Prostate gland (tissue), 2 donors: ENCODE measurements at places on chromosomes 16 and 17.

DNA sequence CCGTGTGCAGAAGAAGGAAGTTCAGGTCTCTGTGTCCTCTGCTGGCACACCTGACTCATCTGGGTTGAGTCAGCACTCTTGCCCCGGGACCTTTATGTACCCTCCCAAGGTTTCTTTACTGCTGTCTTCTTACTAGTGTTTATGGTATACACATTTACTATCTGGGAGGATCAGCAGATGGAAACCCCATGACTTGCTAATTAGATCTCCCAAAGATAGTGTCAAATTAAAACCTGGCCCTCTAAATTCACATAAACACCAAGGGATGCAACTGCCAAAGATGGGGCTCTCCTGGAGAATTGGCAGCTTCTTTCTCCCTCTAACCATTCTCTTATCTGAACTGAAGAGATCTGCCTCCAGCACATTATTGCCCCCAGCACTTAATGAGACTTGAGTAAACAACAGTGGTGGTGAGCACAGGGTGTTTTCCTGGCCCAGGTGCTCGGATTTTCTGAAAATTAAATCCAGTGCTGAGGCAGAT, 718.1 kb upstream of the SOX9 start:
- no peak for DNase-seq

DNA sequence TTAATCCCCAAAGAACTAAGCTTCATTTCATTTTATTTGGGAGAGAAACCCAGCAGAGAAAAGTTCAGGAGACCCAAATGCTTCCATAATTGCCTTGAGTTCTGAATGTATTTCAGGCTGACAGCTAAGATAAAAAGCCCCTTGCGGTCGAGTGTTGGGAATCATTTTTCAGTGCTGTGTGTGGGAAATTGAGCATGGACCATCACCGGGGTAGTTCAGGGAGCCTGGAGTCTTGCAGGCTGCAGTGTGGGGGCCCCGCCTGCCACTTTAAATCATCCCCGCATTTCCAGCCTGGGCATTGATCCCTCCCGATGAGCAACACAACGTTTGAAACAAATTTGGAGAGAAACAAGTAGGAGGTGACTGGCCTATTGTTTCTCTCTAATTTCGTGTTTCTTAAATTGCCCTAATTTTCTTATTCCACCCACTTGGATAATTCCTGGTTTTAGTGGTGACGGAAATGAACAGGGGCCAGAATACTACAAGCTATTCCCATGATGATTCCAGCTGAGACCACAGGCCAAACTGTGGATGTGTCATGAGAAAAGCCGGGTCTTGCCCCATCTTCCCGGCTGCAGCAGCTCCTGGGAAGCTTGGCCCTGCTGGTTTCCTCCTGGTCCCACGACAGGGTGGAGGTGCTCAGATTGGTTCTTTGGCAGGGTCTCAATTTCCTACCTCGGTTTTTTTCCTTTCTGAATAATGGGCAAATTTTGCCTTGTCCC, 75.1 kb downstream of the FOXL1 start:
- no peak for DNase-seq

GRCh38 chr17:63001689-63002394, 35.8 kb downstream of the TANC2 start:
- no peak for DNase-seq

DNA sequence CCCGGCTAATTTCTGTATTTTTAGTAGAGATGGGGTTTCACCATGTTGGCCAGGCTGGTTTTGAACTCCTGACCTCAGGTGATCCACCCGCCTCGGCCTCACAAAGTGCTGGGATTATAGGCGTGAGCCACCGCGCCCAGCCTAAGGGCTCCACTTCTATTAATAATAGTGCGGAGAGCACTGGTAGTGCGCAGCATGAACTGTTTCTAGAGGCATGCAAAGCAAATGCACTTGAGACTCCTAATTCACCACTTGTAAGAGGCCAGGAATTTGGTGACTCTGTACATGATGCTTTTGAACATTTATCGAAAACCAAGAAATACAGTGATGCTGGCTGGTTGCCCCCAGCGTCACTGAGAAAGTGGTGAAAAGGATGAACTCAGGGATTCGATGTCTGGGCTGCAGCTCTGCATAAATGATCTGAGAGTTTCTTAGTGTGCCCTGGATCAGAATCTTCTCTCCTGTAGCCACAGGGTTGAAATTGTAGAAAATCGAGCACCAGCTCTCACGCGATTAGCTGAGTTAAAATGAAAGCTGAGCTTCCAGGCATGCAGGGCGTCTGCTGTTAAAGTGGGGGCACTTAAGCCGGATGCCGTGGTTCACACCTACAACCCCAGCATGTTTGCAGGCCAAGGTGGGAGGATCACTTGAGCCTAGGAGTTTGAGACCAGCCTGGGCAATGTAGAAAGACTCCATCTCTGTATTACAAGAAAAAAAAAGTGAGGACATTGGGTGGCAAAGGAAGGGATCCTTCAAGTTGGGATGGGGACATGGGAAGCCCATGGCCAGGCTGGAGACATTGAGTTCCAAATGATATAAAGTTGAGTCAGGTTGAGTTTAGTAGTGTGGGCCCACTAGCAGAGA, 4.8 kb downstream of the RNF213 start:
- DNase-seq, result no peak

GRCh38 chr16:22782314-22782713, 31.6 kb upstream of the HS3ST2 start:
- no peak for DNase-seq

DNA sequence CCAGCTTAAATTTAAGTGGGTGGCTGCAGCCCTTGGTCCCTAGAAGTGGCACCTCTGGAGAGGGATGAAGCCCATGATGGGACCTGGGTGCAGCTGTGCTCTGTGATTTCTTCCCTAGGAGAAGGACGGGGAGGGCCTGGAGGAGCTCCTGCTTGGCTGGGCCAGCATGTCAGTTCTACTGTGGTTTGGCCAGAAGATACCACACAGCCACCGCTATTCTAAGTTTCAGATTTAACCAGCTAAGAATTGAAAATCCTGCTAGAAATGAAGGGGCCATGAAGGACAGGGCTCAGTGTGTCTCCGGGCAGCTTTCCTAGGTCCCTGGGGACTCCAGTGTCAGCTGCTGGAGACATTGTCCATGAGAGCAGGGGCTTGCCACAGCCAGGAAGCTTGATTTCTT, 9.7 kb downstream of the RAP1GAP2 start:
- DNase-seq, result no peak

GRCh38 chr17:81454473-81454872, 58.1 kb downstream of the ACTG1 start:
- no peak for DNase-seq

- no peak for DNase-seq
Measured at GRCh38 chr17:67359960-67360791, 6.2 kb downstream of the PSMD12 start.

DNA sequence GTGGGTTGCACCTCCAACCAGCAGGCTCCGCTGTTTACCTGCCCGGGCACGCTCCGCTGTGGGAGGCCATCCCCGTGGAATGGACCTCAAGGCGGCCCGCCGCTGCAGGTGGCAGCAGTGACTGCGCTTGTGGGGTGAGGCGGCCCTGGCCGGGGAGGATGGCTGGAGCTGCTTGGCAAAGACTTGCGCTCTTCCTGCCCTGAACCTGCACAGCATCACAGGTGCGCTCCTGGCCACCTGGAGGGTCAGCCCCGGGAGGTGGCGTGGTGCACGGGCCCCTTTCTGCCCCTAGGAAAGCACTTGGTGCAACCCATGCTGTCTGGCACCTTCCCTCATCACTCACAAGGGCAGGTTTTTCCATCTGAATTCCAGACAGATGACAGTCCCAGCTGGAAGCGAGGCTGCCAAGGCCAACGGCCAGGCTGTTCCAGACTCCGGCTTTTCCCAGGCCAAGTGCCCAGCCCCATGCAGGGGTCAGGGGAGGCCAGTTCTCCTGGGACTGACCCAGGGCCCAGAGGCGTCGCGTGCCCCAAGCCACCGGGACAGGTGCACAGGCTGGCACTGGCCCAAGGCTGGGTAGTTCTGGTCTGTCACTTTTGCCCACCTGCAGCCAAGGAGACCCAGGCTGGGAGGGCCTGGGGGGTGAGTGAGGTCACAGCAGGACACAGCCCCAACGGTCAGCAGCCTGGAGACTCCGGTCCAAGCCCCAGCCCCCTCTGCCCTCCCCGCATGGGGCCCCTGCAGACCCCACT, 13.3 kb downstream of the UTS2R start:
- DNase-seq, result peak; percentile 82

- no peak for DNase-seq
Measured at GRCh38 chr17:9342225-9342624, 233.4 kb downstream of the STX8 start.

DNA sequence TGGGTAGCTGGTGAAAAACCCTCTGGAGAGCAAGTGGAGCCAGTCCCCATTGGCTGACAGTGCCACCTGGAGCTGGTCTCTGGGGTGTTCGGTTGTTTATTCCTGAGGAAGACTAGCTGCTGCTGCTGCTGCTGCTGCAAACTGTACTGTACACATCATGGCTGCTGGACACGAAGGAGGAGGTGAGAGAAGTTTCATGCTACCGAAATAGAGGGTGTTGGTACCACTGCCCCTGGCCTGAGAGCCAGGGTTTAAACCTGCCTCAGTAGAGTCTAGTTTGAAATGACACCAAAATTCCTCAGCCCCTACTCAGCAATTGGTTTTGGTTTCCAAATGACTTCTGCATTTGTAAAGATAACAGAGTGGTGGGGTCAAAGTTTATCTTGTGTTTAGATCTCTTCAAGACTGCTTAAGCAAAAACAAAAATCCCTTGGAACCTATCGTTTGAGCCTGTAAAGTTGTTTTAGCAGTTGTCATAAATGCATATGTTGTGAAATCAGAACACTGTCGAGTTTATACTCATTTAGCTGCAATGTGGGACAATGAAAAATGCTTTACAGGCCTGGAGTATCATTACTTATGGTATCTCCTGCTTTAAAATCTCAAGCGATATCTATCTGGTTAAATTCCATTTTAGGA, 40.8 kb downstream of the CYB5B start:
- no peak for DNase-seq

DNA sequence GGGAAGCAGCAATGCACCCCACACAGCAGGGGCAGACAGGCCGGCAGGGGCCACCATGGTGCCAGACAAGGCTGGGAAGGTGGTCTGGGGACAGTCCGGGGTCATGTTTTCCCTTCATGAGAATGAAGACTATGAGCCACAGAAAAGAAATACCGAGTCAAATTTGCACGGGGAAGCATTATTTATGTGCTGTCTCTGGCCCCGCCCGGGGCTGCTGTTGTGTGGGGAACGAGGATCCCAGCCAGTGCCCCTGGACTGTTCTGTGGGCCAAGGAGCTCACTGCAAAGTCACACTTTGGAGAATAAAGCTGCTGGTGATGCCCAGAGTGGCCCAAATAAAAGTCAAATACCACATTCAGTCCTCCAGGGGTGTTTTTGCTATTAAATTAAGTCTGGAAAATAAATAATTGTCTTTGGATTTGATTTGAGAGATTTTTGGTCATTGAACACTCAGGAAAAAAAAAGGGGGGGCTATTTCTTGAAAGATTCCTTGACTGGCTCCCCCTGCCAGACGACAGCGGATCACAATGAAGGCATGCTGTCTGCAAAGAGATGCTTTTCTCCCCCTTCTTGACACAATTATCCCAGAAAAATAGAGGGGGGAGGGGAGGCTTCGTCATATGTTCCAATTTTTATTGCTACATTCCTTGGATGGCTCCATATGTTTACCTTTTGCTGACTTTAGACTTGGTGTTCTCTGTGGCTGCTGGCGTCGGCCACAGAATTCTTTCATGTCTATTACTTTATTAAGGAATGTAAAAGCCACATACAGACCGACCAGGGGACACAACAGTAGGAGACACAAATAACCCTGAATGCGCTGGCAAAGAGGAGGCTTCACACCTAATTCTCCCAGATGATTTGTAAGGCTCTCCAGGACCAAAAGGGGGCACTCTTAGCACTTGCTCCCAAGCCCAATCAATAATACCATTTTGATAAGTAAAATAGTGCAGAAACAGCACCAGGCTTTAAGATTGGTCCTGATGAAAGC, 27.1 kb upstream of the ANKFN1 start:
- DNase-seq, result peak; percentile 79

GRCh38 chr16:10081201-10081940, 100.9 kb downstream of the GRIN2A start:
- DNase-seq, result no peak

DNA sequence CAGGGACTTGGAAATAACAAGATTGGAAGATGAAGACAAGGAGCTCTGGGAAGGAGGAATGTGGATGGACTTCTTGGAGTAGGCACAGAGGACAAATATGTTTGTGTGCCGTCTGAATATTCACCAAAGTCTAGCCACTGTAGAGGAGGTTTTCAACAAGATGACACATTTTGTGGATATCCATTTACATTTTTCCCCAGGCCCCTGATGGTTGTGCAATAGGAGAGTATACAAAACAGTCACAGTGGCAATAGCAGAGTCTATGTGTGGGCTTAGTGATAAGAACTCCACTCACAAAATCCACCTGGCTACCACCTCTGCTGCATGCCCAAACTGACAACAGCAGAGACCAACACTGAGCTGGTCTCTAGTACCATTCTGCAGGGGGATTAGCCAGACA, 32.6 kb upstream of the RPL38 start:
- DNase-seq, result no peak

GRCh38 chr17:82845163-82845807, 5.5 kb upstream of the ZNF750 start:
- DNase-seq, result no peak

- no peak for DNase-seq
Measured at GRCh38 chr17:47913050-47913449, 17.0 kb downstream of the SP2 start.

DNA sequence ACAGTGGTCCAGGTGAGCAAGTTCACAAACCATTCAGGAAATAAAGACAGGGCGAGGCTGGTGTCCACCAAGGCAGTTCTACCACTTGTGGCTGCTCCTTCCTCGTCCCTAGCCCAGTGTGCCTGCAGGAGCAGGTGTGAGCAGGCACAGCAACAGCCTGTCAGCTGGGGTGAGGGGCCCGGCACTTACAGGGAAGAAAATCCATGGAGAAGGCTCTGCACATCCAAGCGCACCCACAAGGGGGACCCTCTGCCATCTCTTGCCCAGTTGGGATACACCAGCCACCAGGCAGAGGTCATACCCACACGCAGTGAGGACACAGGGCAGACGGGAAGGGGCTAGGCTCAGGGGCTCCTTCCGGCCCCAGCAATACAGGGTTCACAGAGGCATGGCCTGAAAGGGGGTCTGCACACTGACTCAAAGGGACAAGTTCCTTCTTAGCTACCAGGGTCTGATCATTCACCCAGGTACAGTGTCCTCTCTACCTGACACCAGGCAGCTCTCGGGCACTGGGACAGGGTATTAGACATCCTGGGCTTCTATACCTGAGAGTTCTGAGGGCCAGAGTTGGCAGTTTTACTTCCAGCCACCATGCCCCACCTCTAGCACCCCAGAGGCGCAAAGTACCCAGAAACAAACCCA, 27.0 kb downstream of the CDIP1 start:
- DNase-seq, result peak; percentile 48
